ENCODE measurements at places on chromosomes 6 and 20.

GRCh38 chr20:6265204-6265904 is 142.5 kb upstream of the FERMT1 start:
- DNase-seq: no peak

DNA sequence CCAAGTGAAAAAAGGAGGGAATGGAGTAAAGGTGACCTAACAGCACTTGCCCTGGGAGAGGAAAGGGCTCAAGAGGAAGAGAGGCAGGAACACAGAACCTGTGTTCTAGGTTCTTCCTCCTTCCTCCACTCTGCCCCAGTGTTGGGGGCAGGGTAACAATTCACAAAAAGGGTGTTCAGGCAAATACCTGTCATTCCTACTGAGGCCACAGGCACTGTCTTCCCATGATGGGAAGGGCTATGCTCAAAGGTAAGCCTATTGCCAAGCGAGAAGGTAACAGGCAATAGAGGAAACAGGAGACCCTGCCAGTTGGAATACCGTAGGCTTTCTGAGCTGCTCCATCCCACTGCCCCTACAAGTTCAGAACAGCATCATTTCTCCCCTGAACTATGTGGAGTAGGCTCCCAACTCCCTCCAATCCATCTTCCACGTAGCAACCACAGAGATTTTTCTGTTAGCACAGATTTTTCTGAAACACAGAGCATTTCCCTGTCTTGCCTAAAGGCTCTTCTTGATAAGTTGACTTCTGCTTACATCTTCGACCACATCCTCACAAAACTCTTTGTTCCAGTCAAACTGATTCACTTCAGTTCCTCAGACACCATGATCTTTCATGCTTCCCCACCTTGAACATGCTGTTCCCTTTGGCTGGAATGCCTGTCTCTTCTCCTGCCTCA is 2.7 kb downstream of the AGPAT1 start:
- no peak for DNase-seq

DNA sequence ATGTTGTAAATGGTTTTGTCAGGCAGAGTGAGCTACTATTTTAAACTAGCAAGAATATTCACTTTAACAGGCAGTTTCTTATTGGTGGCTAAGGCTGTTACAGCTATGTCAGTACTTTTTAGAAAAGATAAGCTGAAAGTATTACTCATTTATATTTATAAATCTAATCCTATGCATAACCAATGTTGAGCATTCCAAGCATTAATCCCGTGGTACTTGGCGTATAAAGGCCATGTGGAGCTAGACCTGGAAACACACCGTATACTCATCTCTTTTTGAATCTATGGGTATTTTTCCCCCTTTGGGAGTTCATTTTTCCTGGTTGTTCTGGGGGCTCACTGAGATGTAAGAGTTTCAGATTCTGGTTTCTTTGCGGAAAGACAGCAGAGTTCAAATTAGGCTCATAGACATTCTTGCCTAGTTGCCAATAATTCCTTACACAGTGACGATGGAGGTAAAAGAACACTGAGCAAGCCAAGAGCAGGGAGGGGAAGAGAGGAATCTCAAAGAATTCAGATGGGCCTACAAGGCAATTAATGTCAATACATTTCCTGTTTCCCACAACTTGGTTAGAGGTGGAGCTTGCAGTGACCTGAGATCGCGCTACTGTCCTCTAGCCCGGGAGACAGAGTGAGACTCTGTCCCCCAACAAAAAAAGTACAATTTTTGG is 211.5 kb downstream of the SOX4 start:
- no peak for DNase-seq

GRCh38 chr6:41519745-41520699 is 26.2 kb upstream of the FOXP4 start:
- no peak for DNase-seq

All from stimulated activated CD4-positive, alpha-beta T cell treated with anti-CD3 and anti-CD28 coated beads, Interleukin-15, amount 100 ng/mL, for 1 hour (primary cell).